ENCODE measurements at places on chromosomes 7 and 10. TPM values are rescaled to one million over a fixed set of nuclear protein-coding genes. Genes with fewer than 3 reads are reported as not detected.

Gene PON1
- not detected for total RNA-seq

Gene KCNIP2
- not detected for total RNA-seq

Gene RNF32
- not detected for total RNA-seq

- no peak for DNase-seq
Measured at GRCh38 chr10:97664282-97664850, 22.7 kb downstream of the AVPI1 start.

Gene FEZF1
- not detected for total RNA-seq

Gene AZGP1
- 99.9 TPM for total RNA-seq

Gene NPC1L1
- total RNA-seq, result not detected

Gene HPSE2
- total RNA-seq, result 4.8 TPM

Gene SPDYE2B
- not detected for total RNA-seq

- DNase-seq, result no peak
Measured at GRCh38 chr10:111872591-111872990, 311.0 kb downstream of the GPAM start.

DNA sequence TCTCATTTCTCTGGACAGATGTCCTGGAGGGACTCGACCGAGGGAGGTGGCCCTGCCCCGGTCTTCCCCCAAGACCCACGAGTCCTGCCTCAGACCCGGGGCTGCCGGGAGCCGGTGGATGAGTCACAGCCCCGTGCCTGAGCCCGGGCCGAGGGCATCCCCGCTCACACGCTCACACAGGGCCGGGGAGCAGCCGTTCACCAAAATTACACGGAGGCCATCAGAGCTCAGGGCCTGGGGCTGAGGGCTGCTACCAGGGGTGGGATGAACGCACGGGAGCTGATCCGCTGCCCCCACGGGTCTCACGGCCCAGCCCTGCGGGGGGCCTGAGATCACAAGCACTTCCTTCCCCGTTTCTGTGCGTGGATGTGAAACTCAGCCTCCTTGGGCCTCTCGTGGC is 17.5 kb downstream of the FAM20C start:
- no peak for DNase-seq

DNA sequence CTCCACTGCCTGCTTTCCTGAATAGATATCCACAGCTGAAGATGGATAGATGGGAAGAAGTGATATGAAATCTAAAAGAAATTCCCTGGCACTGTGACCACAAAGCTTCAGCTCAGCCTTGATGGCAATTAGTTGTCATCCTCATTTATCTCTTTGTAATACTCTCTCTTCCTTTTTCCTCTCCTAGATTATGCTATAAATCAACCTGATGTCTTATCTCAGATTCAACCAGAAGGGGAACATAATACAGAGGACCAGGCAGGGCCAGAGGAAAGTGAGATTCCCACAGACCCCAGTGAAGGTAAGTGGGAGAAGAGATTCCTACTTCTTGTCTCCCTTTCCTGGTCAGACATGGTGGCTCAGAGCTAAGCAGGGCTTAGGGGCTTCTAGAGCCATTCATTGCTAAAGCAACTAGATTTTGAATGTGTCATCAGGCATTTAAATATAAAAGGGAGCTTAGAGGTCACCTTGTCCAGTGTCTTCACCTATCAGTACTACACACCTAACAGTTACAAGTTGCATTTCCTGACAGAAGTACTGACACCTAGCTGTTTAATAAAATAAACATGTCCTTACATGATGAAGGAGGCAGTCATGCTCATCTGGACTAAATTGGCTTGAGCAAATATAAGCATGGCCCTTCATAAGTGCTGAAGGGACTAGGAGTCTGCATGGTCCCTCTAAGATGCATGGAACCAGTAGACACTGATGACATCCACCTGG is 19.5 kb downstream of the ZNF398 start:
- no peak for DNase-seq

Gene ZNF212
- 8.0 TPM for total RNA-seq

Gene ADARB2
- total RNA-seq, result 2.1 TPM

Gene IPMK
- total RNA-seq, result 8.6 TPM

DNA sequence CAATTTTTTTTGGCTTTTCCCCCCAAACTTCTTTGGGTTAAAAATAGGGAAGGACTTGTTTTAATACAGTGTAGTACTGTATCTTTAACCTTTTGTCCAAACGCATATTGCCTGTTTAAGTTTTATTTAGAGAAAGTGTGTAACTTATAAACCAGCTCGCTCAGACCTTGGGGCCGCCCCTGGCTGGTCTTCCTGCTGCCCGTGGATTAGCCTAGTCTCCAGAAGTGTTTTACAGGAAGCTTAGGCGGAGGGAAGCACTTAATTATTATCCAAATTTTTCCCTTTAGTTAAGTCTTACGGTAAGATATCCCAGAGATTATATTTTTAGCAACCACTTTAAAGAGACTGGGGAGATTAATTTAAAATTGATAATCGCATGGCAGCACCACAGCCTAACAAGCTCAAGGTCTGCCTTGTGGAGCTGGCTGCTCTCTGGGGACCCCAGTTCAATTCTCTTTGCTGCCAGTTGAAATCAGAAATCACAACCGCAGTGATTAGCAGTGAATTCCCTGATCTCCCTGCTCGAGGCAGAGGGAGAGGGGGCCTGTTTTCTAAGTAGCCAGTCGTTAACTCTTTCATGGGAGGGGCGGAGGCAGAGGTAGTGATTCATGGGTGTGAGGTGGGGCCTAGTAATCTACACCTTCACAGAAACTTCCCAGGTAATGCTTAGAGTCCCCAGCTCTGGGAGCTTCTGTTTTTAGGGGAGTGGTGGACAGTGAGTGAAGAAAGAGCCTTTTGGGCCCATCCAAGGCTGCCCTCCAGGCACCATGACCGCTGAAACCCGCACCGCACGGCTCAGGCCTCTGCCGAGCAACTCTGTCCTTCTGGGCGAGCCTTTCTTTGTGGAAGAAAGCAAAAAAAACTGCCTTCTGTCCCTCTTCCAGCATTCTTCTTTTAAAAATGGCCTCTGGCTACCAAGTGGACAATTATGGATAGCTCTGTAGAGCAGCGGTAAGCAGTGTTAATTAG is 548.7 kb upstream of the GALNT17 start:
- no peak for DNase-seq

GRCh38 chr7:112061051-112061450 is 145.1 kb downstream of the DOCK4 start:
- no peak for DNase-seq

DNA sequence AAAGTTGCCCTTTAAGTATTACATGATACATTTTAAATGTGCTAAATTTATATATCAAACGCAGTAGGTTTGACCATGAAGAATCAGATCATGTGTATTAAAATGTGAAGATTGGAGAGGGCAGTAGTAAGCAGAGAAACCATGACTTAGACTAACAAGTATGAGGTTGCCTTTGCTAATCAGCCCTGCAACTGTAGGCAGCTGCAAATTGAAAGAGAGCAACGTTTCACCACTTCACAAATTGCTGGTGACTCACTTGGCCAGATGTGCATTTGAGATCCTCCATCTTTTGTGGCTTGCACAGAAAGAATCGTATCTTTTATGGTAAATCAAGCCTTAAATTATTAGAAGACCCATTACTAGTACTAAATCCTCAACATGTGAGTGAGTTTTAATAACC is 10.1 kb upstream of the SEMA3A start:
- no peak for DNase-seq

DNA sequence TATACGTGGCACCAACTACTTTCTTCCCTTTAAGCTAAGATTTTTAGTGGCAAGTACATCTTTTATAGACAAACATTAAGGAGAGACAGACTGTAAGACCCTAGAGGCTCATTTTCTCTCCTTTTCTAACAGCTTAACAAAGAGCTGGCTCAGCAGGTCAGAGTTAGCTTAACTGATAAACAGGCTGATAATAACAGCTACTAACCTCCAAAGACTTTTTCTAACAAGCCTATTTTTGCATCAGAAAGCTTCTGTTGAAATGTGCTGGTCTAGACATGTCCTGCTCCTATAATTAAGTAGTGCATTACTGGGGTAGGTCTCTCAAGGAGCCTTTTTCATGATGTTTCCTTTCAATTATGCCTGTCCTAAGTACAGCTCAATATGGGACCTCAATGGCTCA is 238.2 kb upstream of the FAM3C start:
- DNase-seq, result no peak

Gene CDC14C
- total RNA-seq, result not detected

- no peak for DNase-seq
Measured at GRCh38 chr10:11197266-11197712, 179.6 kb downstream of the CELF2 start.

Gene GHRHR
- not detected for total RNA-seq

Gene ZNF853
- total RNA-seq, result 9.3 TPM

DNA sequence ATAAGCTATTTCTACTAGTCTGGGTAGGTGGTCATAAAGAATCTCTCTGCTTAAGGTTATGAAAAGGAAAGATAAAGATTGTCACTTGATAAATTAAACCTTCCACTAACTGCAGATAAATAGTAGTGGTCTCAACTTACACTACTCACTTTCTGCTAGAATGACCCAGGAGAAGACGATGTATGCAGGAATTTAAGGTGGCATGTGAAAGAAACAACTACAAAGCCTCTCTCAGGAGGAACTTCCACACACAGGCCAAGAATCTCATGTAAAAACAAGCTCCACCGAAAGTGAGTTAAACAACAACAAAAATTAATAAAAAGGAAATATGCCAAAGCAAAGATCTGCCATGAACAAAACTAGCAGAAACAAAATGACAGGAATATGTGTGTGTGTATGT is 165.4 kb downstream of the CDC14C start:
- DNase-seq, result no peak

GRCh38 chr10:90741926-90742565 is 115.8 kb downstream of the HTR7 start:
- no peak for DNase-seq

Measured in esophagus squamous epithelium (tissue), 5 donors.